Naive thymus-derived CD8-positive, alpha-beta T cell (primary cell): ENCODE measurements at places on chromosomes 12 and 14. TPM values are rescaled to one million over a fixed set of nuclear protein-coding genes. Genes with fewer than 3 reads are reported as not detected.

- no peak for DNase-seq
Observed at GRCh38 chr14:60163693-60164092, 1.5 kb downstream of the DHRS7 start.

Gene KRT85
- polyA plus RNA-seq: not detected

DNA sequence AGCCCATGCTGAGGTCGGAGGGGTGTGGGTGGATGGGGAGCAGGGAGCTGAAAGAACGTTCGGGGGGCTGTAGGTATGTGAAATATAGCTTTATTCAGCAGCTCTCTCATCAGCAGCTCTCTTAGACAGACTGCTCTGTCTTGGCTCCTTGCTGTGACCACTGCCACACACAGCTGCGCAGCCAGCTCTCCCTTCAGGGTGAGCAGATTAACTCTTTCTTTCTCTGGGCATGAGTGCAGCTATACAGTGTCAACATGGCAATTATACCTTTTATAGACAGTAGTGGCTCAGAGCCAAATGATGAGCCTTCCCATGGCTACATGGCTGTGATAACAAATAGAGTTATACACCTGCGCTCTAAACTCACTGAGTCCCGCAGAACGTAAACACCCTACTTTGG is 137.7 kb upstream of the NEDD1 start:
- DNase-seq: no peak

Gene TMTC2
- polyA plus RNA-seq: 0.14 TPM

DNA sequence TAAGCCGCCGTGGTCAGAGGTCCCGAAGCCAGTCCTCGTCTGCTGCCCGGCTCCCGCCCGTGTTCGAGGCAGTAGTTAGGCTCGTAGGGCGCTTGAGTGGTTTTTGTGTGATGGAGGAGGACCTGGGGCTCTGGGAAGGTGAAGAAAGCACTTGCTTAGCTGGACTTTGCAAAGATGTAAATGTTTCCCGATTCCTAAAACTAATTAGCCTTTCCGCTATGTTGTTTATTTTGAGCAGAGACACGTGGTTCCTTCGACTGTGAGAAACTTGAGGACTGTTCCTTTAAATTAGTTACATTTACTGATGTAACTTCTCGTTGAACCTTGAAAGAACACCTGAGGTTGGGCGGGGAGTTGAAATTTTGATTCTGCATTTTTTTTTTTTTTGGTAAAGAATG is 33.9 kb downstream of the MIA2 start:
- DNase-seq: peak; percentile 58

DNA sequence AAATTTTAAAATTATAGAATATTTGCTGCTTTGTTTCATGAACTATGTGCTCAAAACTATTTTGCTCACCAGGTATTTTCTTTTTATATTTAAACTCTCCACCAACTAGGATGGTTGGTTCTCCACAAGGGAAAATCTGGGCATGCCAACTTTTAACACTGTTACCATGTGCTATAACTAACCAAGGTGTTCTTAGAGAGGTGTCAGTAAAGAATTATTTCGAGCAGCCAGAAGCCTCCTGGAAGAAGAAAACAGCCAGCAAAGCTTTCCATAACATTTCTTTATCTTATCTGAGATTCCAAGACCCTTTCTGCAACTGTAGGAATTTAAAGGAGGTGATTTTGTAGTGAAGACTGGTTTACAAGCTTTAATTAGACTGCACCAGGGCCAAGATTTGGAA is 97.3 kb downstream of the PRICKLE1 start:
- no peak for DNase-seq

DNA sequence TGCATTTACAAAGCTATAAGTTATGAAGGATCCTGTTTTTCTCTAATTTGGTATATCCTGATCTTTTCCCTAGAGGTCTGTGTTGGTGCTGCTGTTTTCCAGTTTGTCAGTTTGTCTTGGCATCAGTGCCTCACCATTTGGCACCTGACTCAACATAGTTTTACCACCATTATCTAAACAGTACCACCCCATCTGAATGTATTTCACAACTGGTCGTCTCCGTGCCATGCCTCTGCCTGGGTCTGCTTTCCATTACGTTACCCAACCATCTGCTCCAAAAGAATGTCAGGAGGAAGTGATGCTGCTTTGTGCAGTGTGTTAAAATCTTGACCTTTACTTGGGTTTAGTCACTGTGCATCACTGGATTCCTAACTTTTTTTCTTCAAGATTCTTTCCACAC is 129.3 kb upstream of the RASSF8 start:
- DNase-seq: no peak

- DNase-seq: no peak
Observed at GRCh38 chr12:72673853-72674252, 401.7 kb downstream of the TRHDE start.

Gene CD27
- polyA plus RNA-seq: 391 TPM

Gene LRIG3
- polyA plus RNA-seq: not detected

DNA sequence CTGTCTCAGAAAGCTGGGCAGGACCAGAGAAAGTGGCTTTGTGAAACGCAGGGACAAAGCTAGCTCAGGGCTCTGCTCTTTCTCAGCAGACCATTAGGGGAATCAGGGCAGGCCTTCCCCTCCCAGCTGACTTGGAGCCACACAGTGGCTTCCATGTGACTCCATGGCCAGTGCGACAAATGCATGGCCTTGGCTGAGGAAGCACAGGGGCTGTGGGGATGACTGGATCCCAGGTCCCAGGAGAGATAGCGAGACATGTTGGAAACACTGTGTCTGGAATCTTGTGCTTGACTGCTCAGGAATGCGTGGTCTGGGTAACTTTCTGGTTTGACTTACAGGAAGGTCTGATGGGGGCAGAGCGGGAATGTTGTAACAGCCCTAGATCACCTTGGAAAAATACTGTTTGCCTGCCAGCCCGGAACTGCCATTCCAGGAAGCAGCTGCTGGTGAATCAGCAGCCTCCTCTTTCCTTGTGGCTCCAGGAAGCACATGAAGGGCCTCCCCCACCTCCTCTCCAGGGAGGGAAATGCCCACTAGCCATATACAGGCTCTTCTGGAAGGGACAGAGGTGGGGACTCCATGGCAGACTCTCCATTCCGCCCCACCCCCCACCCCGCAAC is 133.5 kb upstream of the HIF1A start:
- DNase-seq: no peak

DNA sequence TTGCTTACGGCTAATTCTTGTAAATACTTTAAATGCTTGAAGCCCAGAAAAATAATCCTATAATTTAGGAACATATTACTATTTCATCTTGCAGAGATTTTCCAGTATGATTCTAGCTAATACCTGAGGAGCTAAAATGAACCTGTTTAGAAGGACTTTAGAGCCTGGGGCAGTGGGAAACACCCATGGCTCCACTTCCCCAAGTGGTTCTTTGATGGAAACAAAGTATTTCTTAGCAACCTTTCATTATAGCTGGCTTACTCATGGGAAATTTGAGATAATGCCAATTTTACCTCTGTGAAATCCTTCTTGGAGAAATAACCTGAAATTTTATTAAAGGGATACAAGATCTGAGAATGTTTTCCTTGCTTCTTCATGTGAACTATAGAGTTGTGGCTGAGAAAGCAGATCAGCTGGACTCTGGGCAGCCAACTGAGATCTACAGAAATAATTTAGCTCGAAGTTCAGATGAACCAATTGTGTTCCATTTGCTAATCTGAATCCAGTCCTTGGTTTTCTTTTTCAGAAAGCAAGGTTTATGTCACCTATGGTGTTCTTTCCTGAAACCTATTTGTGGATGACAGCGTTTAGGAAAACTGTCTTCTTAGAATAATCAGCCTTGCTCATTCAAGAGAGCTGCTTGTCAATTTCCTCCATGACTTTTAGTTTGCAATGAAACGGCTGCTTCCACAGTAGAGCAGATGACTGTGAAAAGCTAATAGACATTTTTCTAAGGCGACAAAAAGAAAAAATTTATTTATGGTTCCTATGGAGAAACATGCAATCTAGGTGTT is 141.8 kb upstream of the CPM start:
- DNase-seq: no peak

Gene P2RX2
- not detected for polyA plus RNA-seq

Gene KRT5
- polyA plus RNA-seq: not detected

- no peak for DNase-seq
Observed at GRCh38 chr14:38874721-38875120, 228.3 kb downstream of the SEC23A start.

GRCh38 chr14:54538055-54538454 is 28.3 kb downstream of the CGRRF1 start:
- DNase-seq: no peak

- DNase-seq: no peak
Observed at GRCh38 chr12:62621101-62621638, 154.5 kb downstream of the MON2 start.

Gene CCDC197
- polyA plus RNA-seq: not detected

Gene CPNE8
- 0.80 TPM for polyA plus RNA-seq

Gene SDR9C7
- polyA plus RNA-seq: not detected

DNA sequence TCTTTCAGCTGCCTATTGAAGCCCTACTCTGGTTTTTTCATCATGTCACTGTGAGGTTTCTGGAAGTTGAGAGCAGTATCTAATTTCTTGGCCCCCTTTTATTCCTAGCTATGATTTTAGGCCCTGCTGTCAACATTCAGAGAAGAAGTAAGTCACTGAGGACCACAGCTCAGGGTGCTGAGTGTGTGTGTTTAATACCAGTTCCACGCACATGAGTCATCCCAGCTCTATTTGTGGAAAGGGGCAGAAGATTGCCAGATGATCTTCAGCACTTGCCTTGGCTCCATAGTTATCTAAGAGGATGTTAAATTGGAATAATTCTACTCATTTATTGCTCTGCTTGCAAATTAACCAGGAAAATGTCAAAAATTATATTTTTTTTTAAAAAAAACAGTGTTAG is 65.5 kb upstream of the SLC38A4 start:
- no peak for DNase-seq

Gene KRT74
- not detected for polyA plus RNA-seq

DNA sequence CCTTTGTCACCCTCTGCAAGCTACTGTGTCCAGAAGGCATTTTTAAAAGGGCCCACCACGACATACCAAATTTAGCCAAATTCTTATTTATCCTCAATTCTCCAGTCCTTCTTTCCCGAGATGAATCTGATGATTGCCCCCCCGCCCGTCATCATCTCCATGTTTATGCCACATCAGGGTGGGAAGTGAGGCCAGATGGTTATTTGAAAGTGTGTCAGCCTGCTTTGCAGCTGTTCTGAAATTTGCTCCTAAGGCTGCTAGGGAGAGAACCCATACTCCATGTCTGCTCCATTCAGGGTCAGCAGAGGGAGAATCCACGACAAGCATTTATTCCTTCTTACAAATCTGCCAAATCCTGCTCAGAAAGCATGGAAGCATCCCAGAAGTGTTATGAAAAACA is 337.8 kb downstream of the ADAMTS20 start:
- no peak for DNase-seq

- DNase-seq: no peak
Observed at GRCh38 chr14:74347097-74347794, 1.0 kb upstream of the VRTN start.

- DNase-seq: no peak
Observed at GRCh38 chr14:73241481-73242165, 4.3 kb downstream of the PAPLN start.

DNA sequence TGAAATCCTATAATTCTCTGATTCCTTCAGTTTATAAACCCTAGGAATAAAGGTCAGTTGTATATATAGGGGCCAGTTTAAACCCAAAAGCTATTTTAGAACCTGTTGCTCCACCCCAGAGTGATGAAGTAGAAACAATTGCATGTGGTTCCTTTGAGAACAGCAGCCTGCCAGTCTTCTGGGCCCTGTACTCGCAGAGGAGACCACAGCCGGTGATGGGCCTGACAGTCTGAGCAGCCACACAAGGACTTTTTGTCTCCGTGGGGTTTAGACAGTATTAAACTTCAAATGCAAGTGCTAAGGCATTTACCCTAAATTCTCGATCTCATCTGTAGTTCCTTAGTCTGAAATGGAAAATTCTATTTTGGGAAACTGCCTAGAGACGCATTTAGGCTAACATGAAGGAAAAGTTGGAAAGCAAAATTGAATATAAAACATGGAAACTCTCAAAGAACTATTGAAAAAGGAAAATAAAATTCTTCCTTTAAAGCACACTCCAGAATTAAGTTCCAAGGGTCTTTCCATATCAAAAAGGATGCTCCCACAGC is 80.6 kb downstream of the PRICKLE1 start:
- no peak for DNase-seq

DNA sequence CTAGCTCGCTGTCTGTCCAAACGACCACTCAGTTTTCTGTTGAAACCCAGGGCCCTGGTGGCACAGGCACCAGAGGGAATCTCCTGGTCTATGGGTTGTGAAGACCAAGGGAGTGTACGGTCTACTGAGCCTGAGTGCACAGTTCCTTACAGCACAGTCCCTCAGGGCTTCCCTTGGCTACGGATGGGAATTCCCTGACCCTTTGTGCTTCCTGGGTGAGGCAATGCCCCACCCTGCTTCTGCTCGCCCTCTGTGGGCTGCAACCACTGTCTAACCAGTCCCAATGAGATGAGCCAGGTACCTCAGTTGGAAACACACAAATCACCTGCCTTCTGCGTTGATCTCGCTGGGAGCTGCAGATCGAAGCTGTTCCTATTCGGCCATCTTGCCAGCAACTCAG is 22.6 kb downstream of the GPHN start:
- DNase-seq: no peak

DNA sequence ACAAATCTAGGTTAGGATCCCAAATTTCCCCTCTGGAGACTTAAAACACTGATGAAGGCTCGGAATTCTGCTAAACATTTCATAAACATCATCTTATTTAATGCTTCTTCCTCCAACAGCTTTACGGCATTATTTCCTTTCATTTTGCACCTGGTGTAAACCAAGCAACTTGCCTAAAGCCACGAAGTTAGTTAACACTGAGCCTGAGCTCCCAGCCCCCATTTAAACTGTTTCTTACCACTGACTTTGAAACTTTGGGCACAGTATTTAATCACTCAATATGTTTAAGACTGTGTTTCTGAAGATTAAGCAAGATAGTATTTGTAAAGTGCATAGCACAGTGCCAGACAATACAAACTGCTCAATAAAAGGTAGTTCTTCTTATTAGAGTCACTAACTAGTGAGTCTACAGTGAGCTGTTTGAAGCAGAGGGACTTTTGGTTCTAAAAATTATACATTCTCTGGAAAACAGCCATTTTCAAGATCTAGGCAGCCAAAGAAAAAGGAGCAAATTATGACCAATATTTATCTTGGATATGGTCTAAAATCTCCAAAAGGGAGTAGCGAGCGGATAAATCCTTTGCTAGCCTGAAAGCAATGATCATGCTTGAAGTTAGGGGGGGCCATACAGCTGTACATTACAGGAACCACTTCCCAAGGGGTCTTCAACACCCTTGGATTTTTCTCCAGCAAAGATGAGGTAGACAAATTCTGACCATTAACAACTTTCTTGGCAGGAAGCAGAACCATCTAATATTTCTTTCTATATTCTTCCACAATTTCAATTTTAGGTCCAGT is 4.0 kb downstream of the EGLN3 start:
- DNase-seq: no peak

GRCh38 chr14:23697680-23698079 is 61.5 kb downstream of the DHRS2 start:
- DNase-seq: no peak

DNA sequence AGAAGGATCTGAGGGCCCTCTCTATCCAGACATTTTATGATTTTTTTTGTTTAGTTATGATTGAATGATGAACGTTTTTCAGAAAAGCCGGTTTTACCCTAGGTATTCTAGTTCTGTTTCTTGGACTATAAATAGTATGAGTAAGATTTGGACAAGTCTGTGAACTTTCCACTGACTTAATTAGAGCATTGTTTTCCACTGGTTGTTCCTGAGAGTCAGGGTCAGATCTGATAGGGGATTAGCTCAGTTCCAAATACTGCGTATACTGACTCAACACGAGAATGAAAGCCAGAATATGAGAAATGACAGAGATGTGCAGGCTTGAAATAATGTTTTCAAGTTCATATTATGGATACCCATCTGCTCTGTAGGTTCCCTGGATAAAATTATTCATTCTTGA is 361.6 kb downstream of the AEBP2 start:
- DNase-seq: no peak
